Kidney tubule cell (primary cell): ENCODE measurements at places on chromosomes 11 and 22.

DNA sequence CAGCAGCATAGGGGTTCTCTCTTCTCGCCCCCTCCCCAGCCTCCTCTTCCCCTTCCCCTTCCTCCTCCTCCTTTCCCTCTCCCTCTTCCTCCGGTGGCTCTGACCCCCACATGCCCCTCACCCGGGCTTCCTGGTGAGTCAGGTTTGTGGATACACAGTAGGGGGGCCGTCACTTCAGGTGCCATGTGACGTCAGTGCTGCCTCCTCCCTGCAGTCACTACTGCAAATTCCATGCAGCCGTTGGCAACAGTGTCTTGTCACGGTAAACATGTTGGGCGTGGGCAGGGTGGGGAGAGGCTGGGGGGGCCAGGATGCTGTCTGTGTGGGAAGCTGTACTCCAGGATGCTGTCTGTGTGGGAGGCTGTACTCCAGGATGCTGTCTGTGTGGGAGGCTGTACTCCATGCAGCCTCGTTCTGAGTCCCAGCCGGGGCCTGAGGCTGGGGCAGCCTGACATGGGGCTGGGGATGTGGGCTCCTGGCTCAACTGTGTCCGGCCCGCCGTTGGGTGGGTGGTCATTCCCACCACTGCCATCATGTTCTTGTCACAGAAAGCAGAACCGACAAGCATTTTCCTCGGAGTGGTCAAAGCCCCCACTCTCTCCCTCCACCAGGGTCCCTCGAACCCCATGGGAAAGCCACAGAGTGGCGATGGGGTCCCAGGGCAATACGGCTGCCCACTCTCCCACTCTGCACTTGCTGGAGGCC, 2.4 kb upstream of the MUC2 start:
- peak; percentile 91 for DNase-seq

- no peak for DNase-seq
Measured at GRCh38 chr11:23398052-23398451, 537.8 kb upstream of the CCDC179 start.

DNA sequence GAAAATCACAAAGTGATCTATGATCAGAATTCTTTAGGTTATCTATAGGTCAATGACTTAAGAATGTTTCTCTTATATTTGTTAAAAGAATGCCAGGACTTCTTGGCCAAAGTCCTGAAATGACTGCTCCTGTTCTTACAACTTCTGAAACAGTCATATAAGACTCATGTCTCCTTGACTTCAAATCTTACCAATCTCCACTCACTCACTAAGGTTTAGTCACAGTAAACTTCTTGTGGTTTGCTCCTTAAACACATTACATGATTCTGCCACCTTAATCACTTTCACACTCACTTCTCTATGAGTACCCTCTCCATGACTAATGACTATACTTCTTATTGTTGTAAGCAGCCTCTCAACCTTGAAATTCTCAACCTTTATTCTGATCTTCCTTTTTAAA, 648.7 kb upstream of the CCDC179 start:
- peak; percentile 88 for DNase-seq

GRCh38 chr11:2426826-2427521, 17.3 kb downstream of the TRPM5 start:
- DNase-seq, result no peak

- no peak for DNase-seq
Measured at GRCh38 chr22:36280379-36280778, 27.4 kb downstream of the APOL1 start.

DNA sequence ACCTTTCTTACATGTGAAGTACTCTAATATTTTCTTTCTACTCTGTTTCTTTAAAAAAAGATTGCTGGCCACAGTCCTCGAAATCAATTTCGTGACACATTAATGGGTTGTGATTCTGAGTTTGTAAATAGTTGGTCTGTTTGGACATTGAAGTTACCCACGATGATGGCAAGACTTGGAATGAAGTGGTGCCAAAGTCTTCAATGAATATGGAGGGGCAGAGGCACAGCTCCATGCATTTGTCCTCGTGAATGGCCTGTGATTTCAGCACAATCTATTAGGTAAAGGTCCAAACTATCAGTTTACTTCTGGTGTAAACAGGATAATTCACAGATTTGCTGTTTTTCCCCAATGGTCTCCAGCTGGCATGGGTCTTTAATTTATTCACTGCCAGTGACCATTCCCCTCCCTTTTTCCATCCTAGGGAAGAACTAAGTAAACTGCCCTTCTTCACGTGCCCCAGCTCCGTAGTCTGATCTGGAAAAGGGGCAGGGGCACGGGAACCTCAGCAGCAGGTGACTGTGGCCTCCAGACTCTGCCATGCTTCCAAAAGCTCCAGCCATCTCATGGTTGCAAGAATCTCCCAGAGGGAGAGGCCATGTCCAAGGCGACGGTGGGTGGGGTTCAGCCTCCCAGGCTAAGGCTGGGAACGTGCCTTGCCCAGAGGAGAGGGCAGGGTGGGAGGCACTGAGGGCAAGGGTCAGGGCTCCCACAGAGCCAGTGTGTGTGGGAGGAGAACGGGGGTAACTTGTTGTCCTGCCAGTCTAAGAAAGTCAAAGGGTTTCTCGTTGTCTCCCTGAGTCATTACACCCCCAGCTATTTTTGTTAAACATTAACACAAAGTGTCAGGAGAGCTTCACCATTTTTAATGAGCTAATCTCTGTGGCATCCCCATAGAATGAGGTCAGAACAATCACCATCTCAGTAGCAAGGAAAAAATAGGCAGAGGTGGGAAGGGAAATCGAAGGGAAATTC, 16.9 kb upstream of the PEX26 start:
- DNase-seq, result peak; percentile 98

DNA sequence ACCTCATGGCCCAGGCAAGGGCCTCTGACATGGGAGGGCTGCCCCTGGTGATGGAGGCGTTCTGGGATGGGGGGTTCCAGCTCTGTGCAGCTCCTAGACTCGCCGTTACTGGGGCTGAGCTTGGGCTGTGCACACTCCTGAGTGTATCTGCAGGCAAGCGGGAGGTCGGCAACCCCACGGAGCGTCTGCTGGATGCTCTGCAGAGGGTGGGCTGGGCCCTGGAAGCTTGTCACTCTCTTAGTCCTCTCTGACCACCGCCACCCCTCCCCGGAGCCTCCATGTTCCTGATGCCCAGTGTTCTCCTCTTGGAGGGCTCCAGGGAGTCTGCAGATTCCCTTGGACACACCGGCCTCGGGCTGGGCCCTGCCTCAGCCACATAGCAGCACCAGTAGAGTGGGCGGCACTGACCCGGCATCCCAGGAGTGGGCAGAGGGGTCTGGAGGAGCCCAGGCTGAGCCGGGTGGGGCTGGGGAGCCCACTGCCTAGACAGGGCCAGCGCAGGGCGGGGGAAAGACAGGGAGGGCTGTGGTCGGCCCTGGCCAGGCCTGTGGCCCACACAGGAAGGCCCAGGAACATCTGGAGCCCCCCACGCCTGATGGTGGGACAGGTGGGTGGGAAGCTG, 20.6 kb upstream of the MUC5B start:
- DNase-seq, result no peak

GRCh38 chr11:110526323-110526722, 96.6 kb downstream of the FDX1 start:
- peak; percentile 19 for DNase-seq

DNA sequence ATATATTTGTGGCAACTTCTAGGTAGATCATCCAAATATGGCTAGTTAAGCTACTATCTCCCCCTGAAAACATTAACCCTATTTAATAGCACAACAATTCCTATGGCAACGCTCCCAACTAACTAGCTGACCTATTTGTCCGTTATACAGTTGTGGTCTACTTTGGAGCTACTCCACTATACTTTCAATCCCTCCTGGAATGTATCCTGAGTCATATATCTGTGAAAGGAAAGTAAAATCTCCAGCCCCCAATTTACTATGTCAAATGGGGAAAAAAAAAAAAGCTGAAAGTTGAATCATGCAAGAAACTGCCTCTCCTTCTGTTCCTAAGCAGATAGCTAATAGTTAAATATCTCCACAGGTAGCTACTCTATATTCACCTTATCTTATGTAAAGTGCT, 128.5 kb downstream of the CD44 start:
- DNase-seq, result peak; percentile 73

- no peak for DNase-seq
Measured at GRCh38 chr11:126456783-126457542, 101.5 kb downstream of the ST3GAL4 start.

DNA sequence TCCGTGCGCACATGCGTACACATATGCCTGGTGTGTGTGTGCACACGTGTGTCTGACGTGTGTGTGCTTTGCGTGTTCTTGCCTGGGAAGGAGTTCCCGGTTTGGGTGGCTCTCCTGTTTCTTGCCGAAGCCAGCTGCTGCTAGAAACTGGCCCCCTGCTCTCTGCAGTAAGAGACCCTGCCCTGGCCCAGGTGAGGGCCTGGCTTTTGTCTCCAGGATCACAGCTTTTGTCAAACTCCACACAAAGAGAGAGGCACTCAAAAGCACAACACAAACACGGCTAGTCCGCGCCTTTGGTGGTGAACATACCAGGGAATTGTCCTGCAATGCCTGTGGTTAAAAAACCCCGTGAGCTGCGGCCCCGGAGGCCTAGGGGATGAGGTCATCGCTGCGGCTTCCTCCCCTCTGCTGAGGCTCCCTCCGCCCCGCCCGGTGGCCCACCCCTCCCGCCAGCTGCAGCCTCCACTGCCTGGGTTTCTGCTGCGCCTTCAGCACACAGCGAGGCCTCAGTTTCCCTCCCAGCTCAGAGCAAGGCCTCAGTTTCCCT, 88.9 kb downstream of the KCNQ1 start:
- DNase-seq, result peak; percentile 87

DNA sequence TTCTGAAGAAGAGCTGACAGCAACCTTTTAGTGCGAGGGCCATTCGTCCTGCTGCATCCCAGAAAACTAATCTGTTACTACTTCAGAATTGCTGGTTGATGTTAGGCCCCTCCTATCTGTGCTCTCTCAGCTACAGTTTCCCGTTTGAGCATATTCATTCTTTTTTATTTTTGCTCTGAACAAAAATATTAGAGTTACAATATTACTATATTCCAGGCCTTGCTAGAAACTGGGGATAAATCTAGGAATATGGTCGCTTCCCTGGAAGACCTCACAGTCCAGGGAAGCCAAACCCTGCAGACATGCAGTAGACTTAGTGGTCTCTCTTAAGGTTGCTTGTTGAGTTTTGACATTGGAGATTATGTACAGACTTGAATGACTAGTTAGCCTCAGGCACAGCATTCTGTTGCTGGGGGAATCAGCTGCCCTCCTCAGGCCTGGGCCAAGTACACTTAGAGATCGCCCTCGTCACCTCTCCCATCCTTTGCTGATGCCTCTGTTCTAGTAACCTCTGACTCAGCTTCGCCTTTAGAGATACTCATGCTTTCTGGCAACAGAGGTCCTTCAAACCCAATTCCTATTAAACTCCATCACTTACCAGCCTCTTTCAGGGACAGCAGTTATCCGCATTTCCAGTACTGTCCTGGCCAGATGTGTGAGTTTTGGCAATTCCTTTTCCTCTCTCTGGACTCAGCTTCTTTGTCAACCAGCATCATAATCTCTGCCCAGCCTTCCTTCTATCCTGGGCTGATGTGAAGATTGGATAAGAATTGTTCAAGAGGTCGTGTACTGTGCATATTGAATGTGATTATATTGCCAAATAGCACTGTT, 698 bp upstream of the ANAPC15 start:
- peak; percentile 22 for DNase-seq

GRCh38 chr11:45087900-45088160, 58.6 kb upstream of the PRDM11 start:
- DNase-seq, result no peak

DNA sequence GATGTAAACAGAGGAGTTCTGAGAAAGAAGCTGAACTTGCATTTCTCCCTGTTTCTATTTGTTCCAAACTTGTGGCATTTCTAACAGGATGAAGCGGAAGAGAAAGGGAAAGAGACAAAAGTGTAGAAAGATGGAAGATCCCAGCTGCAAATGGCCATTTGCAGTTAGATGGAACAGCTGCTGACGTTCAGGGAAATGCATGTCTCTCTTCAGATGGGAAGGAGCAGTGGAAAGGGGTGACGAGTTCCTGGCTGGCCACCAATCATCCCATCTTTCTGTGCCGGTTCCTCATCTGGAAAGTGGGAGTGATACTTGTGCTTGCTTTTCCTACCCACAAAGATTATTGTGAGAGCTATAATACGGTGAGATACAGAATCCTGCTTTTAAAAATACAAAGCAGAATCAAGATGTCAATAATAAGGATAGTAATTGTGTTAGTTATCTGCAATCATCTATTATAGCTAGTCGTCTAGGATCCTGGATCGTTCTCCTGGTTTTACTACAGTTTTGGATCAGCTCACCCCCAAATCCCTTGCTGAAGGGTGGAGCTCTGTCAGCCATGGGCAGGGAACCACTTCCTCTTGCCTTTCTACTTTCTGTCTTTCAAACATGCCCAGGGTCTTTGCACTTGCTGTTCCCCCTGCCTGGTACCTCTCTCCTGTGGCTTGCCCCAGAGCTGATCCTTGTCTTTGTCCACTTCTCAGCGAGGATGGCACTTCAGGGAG, 1.2 kb upstream of the TIMP3 start:
- no peak for DNase-seq

DNA sequence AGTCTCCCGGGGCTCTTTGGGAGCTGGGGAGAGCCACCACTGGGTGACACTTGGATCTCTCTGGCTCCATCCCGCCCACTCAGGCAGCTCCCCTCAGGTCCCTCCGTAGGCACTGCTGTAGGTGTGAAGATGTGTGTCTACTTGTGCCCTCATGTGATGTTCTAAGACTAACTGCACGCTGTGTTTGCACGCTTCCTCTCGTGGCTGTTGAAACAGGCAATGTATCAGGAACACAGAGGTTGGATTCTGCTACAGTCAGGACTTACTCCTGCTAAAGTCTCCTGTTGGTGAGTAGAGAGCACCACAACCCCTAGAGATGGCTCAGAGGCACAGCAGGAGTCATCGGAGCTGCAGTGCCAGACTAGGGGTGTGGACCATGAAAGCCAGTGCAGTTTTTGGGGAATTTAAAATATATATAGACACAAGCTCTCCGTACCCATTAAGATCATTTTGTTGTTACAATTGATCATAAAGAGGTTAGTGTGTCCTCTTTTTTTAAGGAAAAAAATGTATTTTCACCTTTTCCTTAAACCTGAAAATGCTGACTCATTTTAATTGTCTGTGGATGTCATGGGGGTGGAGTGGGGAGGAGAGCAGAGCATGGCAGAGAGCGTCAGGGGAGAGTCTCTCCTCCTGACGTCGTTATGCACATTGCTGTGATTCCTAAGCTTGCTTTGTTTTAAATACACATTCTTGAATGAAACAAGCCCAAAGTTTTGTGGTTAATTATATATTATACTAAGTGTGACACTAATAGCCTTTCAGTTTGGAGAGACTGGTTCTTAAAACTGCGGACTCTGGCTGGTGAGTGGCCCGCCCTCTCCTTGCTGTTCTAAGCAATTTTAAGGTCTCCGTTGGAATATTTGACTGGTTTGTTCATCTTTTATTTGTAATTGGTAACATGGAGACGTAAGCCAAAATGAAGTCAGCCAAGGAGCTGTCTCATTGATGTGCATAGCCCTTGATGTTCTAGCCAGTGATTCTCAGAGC, 16.2 kb upstream of the CTTN start:
- peak; percentile 22 for DNase-seq

- no peak for DNase-seq
Measured at GRCh38 chr11:95706974-95707387, 82.6 kb downstream of the FAM76B start.

- no peak for DNase-seq
Measured at GRCh38 chr11:119626871-119627270, 102.1 kb downstream of the NECTIN1 start.

- no peak for DNase-seq
Measured at GRCh38 chr11:61702701-61703312, 22.6 kb downstream of the DAGLA start.
